ENCODE measurements at places on chromosomes 1 and 21. TPM values are rescaled to one million over a fixed set of nuclear protein-coding genes. Genes with fewer than 3 reads are reported as not detected.

- H3K4me1 ChIP-seq = no peaks in the 10 kb centered on the region
- H3K27ac ChIP-seq = no peak overlapping the region
These were observed 18.4 kb upstream of the LRRC3 start for GRCh38 chr21:44436958-44437357.

GRCh38 chr21:29105218-29105617 lies 25.2 kb upstream of the MAP3K7CL start:
- peak overlapping the region; percentile 64 for H3K27ac ChIP-seq
- H3K36me3 ChIP-seq = 0 out of 2 replicates have a peak, but pooled peaks cover 4% of the 10 kb centered on the region

DNA sequence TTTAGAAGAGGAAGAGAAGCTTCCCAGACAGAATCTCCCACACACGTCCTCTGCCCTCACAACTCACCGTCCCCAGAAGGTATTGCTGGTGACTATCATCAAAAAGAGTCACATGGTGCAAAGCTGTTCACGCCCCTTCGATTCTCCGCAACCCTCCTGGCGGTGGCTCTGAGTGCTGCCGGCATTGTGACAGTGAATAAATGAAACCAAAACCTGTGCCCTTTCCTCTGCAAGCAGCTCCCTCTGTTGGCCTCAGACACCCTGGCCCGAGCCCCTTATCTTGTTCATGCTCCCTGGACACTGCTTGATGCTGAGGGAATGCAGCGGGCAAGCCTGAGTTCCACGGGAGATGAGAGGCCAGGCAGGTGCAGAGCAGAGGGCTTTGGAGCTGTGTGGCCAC lies 510.3 kb downstream of the NPHP4 start:
- no peak overlapping the region for H3K27ac ChIP-seq
- no peak for DNase-seq
- peaks cover 1% of the 10 kb centered on the region for H3K27me3 ChIP-seq
- H3K4me3 ChIP-seq = no peak overlapping the region

DNA sequence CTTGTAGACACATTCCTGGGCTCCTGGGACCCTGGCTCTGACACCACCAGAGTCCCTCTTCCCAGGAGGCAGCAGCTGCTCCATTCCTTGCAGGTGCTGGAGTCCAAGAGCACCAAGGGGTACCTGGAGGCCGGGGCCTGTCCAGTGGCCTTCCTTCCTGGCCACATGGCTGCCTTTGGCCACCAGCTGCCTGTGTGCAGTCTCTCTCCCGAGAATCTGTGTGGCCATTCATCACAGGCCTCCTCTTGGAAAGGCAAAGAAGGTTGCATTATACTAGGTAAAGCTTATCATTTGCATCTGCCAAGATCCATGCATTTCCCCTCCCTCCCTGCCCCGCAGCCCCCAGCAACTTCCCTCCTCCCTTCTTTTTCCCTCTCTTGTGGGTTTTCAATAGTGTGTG lies 48.9 kb upstream of the OLIG2 start:
- no peaks in the 10 kb centered on the region for H3K36me3 ChIP-seq
- no peaks in the 10 kb centered on the region for H3K4me1 ChIP-seq
- H3K4me3 ChIP-seq = no peak overlapping the region
- DNase-seq = no peak

- H3K4me1 ChIP-seq = peaks cover 25% of the 10 kb centered on the region
- peak within 1 kb of the TSS; percentile 96 for H3K4me3 ChIP-seq
- H3K36me3 ChIP-seq = 0 out of 2 replicates have a peak, but pooled peaks cover 9% of the 10 kb centered on the region
- H3K27ac ChIP-seq = peak within 1 kb of the TSS; percentile 84
These were observed at the start of gene GSTM4 for GRCh38 chr1:109655615-109656519. Gene GSTM4 (plus strand): TSS chr1:109656099. CDS start chr1:109656390, 291 bp downstream.

GRCh38 chr1:53556657-53557227 lies 97.5 kb downstream of the DMRTB1 start:
- no peak for DNase-seq
- no peaks in the 10 kb centered on the region for H3K4me1 ChIP-seq
- no peaks in the 10 kb centered on the region for H3K36me3 ChIP-seq
- no peak overlapping the region for H3K27ac ChIP-seq

DNA sequence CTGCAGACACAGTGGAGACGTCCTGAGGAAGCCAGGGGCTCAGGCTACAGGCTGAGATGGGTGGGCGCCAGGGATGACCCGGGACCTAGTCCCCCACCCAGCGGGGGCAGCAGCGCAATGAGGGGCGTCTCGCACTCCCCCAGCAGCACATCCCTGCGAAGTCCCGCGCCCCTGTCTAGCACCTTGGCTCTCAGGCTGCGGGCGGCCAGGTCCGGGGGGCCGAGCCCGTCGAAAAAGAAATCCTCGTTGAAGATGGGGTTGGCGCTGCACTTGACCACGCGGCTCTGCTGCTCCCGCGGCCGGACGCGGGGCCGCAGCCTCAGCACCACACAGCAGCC lies 1.8 kb downstream of the C2CD4D start:
- peaks cover 18% of the 10 kb centered on the region for H3K4me1 ChIP-seq
- H3K36me3 ChIP-seq = no peaks in the 10 kb centered on the region
- peak overlapping the region; percentile 47 for H3K4me3 ChIP-seq
- no peak for DNase-seq

DNA sequence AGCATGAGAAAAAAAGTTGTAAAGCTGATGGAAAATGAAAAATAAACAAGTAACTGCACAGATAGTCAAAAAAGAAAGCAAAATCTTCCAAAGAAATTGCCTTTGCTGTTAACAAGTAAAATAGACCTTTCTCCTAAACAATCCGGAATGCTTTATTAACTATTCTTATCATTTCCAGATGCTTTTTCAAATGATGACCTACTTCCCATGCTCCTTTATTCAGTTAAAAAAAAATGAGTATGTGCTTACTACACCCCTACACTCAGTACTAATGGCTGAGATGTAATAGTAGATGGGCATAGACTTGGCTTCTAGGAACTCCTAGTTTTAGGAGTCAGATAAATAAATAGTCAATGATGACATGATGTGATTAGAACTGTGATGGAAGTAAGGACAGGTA lies 108.5 kb downstream of the NIBAN1 start:
- H3K27ac ChIP-seq = no peak overlapping the region
- no peak for DNase-seq
- H3K4me3 ChIP-seq = no peak overlapping the region
- H3K4me1 ChIP-seq = peaks cover 30% of the 10 kb centered on the region
- no peaks in the 10 kb centered on the region for H3K27me3 ChIP-seq

- no peaks in the 10 kb centered on the region for H3K27me3 ChIP-seq
- peaks cover 17% of the 10 kb centered on the region for H3K4me1 ChIP-seq
- DNase-seq = no peak
- H3K27ac ChIP-seq = peak overlapping the region; percentile 80
These were observed 506 bp downstream of the C1orf50 start for GRCh38 chr1:42767510-42768000.

DNA sequence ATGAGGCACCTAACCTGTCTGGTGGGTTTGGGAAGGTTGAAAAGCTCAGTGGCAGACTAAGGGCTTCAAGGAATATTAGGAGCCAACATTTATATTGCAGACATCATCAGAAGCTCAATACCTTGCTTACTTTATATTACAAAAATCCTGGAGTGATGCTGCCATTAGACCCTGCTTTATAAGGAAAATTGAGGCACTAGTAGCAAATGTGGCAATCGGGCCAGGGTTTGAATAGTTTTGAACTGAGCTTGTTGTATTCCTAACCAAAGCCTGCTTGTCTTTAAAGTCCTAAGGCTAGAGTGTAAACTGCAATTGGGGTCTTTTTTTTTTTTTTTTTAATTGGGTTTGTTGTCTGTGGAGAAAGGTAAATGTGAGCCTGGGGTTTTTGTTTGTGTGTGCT lies 14.3 kb downstream of the L1TD1 start:
- no peak overlapping the region for H3K4me3 ChIP-seq
- peaks cover 9% of the 10 kb centered on the region for H3K4me1 ChIP-seq
- DNase-seq = no peak
- H3K36me3 ChIP-seq = peaks cover 6% of the 10 kb centered on the region
- no peak overlapping the region for H3K27ac ChIP-seq
- H3K27me3 ChIP-seq = peaks cover 2% of the 10 kb centered on the region

DNA sequence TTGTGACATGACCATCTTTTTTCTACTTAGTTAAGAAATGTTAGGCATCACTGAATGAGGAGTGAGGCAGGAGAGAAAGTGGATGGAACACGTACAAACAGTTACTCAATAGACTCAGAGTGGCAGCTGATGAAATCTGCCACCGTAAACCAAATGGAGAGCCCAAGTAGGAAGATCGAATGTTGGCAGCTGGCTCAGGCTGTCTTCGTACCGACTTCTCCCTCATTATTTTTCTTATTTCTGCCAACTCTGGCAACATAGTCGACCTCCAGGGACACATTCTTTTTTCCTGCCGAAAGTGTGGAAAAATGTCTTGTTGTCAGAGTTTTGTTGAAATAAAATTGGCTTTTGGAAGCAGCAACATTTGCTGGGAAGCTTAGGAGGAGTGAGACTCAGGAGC lies 143.3 kb downstream of the GREM2 start:
- H3K27me3 ChIP-seq = peaks cover 23% of the 10 kb centered on the region
- peak overlapping the region; percentile 22 for H3K27ac ChIP-seq
- no peak for DNase-seq
- H3K36me3 ChIP-seq = peaks cover 52% of the 10 kb centered on the region

- H3K27me3 ChIP-seq = no peaks in the 10 kb centered on the region
- peak; percentile 87 for DNase-seq
- H3K36me3 ChIP-seq = no peaks in the 10 kb centered on the region
- peak overlapping the region; percentile 89 for H3K27ac ChIP-seq
- H3K4me1 ChIP-seq = peaks cover 28% of the 10 kb centered on the region
- peak overlapping the region; percentile 82 for H3K4me3 ChIP-seq
These were observed 19.8 kb downstream of the OLFML2B start for GRCh38 chr1:162003830-162004215.

DNA sequence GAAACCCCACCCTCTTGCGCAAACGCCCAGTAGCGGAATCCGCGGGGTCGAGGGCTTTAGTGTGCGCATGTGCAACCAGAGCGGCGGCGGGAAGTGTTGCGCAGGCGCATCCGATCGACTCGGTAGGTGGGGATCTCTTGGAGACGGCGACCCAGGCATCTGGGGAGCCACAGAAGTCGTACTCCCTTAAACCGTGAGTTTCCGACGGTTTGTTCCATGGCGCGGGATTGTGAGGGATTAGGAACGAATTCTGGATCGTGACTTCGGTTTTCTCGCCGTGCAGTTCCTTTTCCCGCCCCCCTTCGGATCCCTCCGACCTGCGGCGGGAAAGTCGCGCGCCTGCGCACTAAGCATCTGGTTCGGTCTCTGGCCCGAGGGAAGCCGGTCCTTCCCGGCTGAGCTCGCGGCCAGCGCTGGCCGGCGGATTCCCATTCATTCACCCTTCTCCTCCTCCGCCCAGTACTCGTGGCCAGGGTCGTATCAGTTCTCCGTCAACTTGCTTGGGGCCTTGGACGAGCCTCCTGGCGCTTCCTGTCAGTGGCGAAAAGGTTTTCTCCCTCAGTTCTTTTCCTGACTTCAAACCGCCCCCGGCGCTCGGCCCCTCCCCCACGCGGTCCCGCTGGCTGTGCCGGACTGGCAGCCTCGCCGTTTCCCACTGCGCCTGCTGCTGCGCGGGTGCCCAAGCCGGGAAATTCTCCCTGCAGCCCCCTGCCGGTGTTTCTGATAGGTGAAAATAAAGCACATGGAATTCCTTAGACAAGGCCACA lies at the start of gene CDC7:
Gene CDC7 (plus strand): TSS at position 96 of the 767 bp plus-strand sequence. CDS start 866 bp downstream, outside the sequence.
- DNase-seq = peak; percentile 78
- H3K36me3 ChIP-seq = no peaks in the 10 kb centered on the region
- no peak within 1 kb of the TSS for H3K27ac ChIP-seq
- H3K27me3 ChIP-seq = no peaks in the 10 kb centered on the region
- no peak within 1 kb of the TSS for H3K4me3 ChIP-seq

DNA sequence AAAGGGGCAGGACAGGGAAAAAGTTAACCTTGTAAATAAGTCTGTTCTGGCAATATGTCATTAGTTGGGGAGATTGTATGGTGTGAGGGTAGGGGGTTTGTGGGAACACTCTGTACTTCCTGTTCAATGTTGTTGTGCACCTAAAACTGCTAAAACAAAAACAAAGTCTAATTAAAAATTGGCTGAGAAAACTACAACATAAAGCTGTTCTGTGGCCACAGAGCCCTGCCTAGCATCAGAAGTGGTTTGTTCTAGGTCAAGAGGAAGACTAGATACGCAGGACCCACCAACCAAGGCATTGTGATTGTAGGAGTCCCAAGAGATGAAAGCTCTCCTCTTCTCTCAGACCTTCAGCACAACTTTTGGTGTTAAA lies 81.0 kb upstream of the LRRC8D start:
- no peaks in the 10 kb centered on the region for H3K36me3 ChIP-seq
- no peak overlapping the region for H3K4me3 ChIP-seq
- no peak overlapping the region for H3K27ac ChIP-seq
- H3K27me3 ChIP-seq = peaks cover 3% of the 10 kb centered on the region
- H3K4me1 ChIP-seq = peaks cover 21% of the 10 kb centered on the region
- no peak for DNase-seq

GRCh38 chr1:79325705-79326104 lies 319.2 kb upstream of the ADGRL4 start:
- H3K4me1 ChIP-seq = peaks cover 27% of the 10 kb centered on the region
- peaks cover 2% of the 10 kb centered on the region for H3K27me3 ChIP-seq
- peaks cover 17% of the 10 kb centered on the region for H3K36me3 ChIP-seq
- no peak for DNase-seq

- H3K4me1 ChIP-seq = peaks cover 9% of the 10 kb centered on the region
- H3K27me3 ChIP-seq = no peaks in the 10 kb centered on the region
- H3K27ac ChIP-seq = peak overlapping the region; percentile 49
- no peak overlapping the region for H3K4me3 ChIP-seq
- DNase-seq = no peak
These were observed 71.5 kb upstream of the QSOX1 start for GRCh38 chr1:180083164-180083563.

GRCh38 chr21:14482165-14482564 lies 64.0 kb downstream of the SAMSN1 start:
- no peaks in the 10 kb centered on the region for H3K4me1 ChIP-seq
- H3K27ac ChIP-seq = no peak overlapping the region
- H3K36me3 ChIP-seq = no peaks in the 10 kb centered on the region
- H3K27me3 ChIP-seq = no peaks in the 10 kb centered on the region
- no peak overlapping the region for H3K4me3 ChIP-seq

The KCNQ4 gene
- 0.06 TPM for total RNA-seq

The ELOVL1 gene
- 154 TPM for total RNA-seq

The GJA4 gene
- not detected for total RNA-seq

The FAM43B gene
- 0.07 TPM for total RNA-seq

The CYP4Z1 gene
- not detected for total RNA-seq
